Inflammatory macrophage treated with lipopolysaccharide for 1 hour (primary cell): ENCODE measurements at places on chromosomes 2 and 18.

DNA sequence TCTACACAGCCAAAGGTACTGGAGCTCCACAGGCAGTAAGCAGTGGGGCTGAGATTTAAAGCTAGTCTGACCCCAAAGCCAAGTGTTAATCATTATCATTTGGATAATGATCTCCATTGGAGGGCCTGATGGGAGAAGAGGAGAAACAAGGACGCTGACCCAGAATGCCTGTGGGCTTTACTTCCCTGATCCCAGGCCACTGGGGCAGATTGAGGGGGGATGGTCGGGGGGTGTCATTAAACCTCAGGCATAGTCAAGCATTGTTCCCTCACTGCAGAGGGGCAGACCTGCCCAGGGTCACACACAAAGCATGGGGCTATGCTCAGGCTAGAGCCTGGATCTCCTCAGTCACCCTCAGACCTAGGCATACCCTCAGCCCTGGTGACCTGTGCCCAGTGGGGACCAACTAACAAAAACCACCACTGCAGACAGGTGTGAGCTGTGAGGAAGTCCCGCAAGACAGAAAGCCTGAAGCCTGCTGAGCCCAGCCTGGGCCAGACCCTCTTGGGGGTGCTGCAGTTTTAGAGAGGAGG lies 53.4 kb downstream of the SDC1 start:
- no peak for DNase-seq

DNA sequence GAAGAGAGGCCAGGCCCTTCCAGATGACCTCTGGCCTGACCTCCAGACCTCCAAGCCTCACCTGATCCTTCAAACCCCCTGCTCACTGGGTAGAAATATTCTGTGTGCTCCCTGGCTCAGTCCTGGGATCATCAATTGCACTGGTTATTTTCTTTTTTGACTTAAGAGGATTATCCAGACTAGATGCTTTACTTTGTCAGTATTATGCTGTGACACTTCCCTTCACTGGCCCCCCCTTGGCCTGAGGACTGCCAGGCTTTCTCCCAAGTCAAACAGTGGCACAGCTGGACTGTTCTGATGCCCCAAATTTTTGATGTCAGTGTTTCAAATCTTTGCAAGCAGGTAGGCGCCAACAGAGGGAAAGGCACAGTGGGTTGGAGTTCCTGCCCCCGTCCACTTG lies 156.3 kb upstream of the SKOR2 start:
- DNase-seq, result no peak

DNA sequence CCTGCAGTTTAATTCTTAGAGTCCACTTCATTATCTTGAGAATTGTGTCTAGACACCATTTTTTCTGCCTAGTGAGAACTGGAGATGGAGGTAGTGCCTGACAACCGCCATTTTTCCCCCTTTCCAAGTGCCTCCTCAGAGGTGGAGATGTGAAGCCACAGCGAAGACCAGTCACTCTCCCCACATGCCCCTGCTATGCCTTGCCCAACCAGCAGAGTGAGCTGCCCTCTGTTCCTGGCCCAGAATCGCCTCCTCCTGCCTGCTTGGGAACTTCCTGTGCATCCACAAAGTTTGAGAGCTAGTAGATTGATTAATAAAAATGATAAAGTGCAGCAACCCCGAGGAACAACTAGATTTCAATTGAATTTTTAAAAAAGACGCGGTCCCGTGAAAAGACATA lies 123.3 kb downstream of the CLIP4 start:
- peak; percentile 31 for DNase-seq

DNA sequence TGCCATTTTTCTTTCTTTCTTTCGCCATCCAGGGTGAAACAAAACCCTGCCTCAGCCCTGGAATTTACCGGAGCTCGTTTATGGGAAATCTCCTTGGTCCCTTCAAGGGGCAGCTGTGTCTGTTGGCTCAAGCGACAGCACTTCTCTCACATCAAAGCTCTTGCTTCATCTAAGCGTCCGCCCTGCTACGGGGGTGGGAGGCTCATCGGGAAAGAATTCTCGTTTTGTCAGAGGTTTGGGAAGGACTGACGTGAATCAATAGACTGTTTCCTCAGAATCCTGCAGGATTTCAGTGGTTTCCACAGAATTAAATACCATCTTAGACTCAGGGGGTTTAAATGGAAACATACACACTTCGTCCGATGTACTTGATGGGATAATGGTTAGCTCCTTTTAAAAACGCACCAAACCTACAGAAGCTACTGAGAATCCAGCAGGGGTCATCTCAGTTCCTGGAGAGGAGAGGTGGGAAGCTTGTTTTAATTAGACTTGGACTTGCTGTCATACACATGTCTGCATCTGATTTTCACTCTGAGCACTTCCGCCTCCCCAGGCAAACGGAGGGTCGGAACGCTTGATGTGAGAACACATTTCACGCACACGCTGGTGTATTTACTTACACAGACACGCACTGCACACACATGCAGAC lies 91.6 kb downstream of the ASB1 start:
- no peak for DNase-seq

DNA sequence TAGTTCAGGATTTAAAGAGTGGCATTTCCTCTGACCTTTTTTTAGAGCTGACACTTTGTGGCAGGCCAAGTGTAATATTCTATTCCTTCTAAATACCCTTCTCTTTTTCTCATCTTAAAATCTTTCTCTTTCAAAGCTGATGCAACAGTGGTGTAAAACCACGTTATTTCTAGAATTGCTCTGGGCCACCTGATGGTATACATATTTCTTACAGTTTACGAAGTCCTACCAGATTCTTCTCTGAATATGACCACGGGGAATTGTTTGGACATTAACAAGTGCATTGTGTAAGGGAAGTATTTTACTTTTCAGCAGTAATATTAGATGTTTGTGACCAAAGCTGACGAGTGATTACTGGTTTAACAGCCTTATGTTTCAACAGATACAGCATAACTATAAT lies 109.9 kb downstream of the PTPRM start:
- no peak for DNase-seq

DNA sequence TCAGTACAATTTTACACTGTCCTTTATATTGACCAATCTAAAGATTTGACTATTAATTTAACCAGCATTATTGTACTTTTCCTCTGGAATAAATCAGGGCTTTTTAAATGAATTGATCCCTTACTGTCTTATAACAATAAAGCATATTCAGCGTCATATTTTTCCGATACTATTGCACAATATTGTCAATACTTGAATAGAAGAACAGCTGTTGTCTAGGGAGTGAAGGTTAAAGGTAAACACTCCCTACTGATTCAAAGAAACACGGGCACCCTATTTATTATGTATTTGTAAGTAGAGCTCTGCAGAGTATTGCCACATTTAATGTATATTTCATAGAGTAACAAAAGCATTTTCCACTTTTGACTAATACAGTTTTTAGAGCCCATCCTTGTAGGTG lies 134.4 kb downstream of the CAMKMT start:
- no peak for DNase-seq

DNA sequence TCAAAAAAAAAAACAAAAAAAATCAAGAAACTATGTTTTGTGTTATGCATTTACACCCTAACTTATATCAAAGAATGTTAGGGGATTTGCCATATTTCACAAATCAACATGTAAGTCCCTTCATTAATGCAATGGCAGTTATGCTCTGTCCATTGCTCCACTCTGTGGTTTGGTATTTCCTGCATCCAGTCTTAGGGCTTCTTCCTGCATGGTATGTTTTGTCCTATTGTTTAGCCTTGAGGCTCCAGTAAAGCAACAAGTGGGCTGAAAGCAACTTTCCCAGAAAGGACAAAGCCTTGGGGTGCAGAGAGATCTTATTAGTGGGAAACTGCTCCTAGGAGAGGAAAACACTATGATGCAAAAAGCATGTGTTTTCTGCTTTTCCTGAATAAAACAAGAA lies 474.1 kb downstream of the IRS1 start:
- peak; percentile 69 for DNase-seq

GRCh38 chr2:182543741-182544525 lies 117.1 kb upstream of the PDE1A start:
- no peak for DNase-seq

- DNase-seq, result no peak
Measured at GRCh38 chr18:7958081-7958896, 391.2 kb downstream of the PTPRM start.

DNA sequence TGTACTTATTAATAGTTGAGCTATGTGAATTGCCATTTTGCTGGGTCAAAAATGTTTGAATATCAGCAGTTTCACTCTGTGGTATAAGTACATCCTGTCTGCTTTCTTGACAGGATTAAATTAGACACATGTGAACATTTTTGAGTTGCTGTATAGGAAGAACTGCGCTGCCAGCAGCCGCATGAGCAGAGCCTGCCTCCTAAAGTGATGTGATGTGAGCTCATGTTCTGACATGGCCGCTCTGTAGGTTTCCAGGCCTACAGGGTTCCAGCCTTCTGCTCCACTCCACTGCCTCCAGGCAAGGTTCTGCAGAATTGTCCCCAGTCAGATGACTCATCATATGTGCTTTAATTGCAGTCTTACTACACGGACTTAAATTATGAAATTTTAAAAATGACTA lies 119.7 kb upstream of the NFATC1 start:
- DNase-seq, result peak; percentile 3

GRCh38 chr18:65498605-65499004 lies 252.2 kb upstream of the CDH7 start:
- no peak for DNase-seq
